ENCODE measurements at places on chromosomes 3 and 15.

- DNase-seq = peak; percentile 51
Measured at GRCh38 chr3:48656061-48656840, 6.4 kb downstream of the CELSR3 start.

DNA sequence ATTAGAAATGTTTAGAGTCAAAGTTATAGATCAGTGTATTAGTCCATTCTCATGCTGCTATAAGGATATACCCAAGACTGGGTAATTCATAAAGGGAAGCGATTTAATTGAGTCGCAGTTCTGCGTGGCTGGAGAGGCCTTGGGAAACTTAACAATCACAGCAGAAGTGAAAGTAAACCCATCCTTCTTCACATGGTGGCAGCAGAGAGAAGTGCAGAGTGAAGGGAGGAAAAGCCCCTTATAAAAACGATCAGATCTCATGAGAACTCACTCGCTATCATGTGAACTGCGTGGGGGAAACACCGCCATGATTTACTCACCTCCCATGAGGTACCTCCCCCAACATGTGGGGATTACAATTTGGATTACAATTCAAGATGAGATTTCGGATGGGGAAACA, 871.5 kb downstream of the DIPK2A start:
- DNase-seq = peak; percentile 13

DNA sequence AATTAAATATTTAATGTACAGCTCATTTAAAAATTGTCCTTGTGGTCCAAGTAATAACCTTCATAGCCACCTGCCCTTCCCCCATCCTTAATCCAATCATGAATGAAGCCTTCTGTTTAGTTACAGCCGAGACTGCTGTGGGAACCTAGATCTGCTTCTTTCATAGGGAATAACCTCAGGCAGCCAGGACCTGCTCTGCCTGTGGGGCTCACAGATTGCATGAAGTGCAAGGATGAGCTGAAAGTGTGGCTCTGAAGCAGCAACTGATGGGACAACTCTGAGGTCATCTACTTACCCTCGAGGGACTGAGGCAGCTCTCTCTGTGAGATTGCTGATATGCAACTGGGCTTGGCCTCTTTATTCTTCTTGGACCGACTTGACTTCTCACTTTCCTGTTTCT, 169.8 kb downstream of the POTEB3 start:
- DNase-seq = no peak

DNA sequence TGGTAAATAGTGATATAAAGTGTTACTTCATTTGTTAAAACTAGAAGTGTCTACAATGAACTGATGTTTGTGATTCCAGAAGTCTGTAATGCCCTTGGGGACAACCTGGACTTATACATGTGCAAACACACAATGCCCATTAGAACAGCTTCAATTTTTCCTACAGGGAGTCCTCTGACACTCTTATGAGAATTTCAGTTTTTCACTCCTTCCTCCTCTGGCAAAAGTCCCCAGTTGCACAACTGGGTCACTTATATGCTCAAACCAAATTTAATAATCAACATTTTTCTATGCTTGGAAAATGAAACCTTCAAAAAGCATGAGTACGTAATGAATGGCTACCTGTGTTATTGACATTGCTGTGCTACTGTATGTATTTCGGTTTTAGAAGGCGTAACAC, at the start of gene OR5H15:
Gene OR5H15, plus strand, starts transcription at position 301 of the 400 bp plus-strand sequence. CDS start 2,004 bp downstream, outside the sequence.
- no peak for DNase-seq

- DNase-seq = no peak
Measured at GRCh38 chr3:20054549-20054987, 14.3 kb downstream of the KAT2B start.

- no peak for DNase-seq
Measured at GRCh38 chr3:114597012-114597411, 303.2 kb downstream of the TIGIT start.

GRCh38 chr3:62187022-62187431, 186.3 kb downstream of the FEZF2 start:
- no peak for DNase-seq

DNA sequence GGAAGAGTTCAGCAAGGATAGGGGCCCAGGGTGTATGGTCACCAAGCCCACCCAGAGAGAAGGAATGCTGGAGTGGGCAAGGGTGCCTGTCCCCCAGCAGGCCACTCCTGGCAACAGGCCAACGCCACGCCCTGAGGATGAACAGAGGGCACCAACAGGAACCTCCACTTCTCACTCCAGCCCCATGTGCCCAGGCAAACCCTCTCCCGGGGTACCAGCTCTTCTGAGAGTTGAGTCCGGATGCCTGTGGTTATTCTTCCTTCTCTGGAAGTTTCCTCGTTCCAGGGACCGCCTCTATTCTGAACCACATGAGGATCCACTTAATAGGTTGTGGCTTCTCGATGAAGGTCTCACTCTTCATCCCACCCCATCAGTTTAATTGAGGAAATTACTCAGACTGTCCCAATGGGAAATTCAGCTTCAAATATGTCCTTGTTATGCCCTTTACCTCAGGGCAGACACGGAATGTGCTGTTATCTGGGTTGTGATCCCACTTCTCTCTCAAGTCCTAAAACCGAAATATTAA, 114.3 kb downstream of the LIPC start:
- no peak for DNase-seq

GRCh38 chr3:172678068-172678467, 32.8 kb downstream of the NCEH1 start:
- DNase-seq = no peak

GRCh38 chr15:84747416-84748273, 747 bp upstream of the ZNF592 start:
- peak; percentile 72 for DNase-seq

GRCh38 chr3:24565656-24566055, 71.0 kb upstream of the THRB start:
- no peak for DNase-seq

- DNase-seq = no peak
Measured at GRCh38 chr3:186683979-186684378, 18.2 kb downstream of the HRG start.

- no peak for DNase-seq
Measured at GRCh38 chr3:73653877-73654276, 29.1 kb upstream of the PDZRN3 start.

DNA sequence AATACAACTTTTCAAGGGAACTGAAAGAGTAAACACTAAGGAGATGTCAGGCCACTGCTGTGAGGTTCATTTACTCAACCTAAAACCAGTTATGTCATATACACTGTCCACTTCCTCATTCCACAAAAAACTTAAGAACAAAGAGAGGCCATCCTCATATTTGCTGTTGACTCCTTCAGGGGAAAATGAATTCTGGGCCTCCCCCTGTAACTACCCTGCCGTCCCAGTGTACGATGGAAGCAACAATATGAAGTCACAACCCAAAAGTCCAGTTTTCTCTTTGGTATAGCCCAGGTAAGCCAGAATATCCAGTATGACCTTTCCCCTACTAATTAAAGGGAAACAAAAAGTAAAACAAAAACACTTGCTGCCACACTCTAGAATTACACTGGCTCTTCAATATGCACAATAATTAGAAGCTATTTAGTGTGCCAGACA, 16.2 kb downstream of the CEP152 start:
- DNase-seq = peak; percentile 16

- no peak for DNase-seq
Measured at GRCh38 chr3:9122732-9123364, 126.6 kb downstream of the SRGAP3 start.

- peak; percentile 69 for DNase-seq
Measured at GRCh38 chr3:151347432-151347831, 18.1 kb upstream of the P2RY13 start.

DNA sequence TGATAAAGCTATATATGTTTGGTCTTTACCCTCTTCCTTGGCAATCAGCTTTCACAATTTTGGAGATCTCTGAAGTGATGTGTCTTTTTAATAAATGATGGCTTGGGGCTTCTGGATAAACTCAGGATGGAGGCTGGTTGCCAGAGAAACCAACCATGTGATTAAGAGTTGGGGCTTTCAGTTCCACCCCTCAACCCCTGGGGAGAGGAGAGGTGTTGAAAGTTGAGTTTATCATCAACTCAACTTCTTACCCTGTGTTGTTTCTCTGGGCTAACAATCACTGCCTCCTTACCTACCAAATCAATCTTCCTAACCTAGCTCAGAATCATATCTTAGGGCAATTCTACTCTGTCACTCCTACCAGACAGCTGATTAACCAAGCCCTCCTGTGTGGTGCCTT, 735.8 kb downstream of the ZPLD1 start:
- no peak for DNase-seq
